ENCODE measurements at places on chromosomes 2 and 18.

DNA sequence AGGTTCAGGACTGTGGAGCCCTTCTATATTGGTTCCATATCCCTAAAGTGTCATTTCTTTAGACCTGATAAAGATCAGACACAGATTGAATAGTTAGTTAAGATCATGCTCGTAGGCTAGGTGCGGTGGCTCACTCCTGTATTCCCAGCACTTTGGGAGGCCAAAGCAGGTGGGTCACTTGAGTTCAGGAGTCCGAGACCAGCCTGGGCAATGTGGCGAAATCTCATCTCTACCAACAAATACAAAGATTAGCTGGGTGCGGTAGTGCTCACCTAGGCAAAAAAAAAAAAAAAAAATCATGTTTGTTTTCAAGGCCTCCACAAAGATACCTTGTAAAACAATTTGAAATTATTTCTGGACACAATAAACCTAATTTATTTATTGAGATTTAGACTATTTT, 4.6 kb upstream of the ANKAR start:
- no peak for DNase-seq

- no peak for DNase-seq
Measured at GRCh38 chr18:79848579-79849327, 51.0 kb downstream of the KCNG2 start.

GRCh38 chr2:104049438-104049837, 804.5 kb upstream of the POU3F3 start:
- no peak for DNase-seq

DNA sequence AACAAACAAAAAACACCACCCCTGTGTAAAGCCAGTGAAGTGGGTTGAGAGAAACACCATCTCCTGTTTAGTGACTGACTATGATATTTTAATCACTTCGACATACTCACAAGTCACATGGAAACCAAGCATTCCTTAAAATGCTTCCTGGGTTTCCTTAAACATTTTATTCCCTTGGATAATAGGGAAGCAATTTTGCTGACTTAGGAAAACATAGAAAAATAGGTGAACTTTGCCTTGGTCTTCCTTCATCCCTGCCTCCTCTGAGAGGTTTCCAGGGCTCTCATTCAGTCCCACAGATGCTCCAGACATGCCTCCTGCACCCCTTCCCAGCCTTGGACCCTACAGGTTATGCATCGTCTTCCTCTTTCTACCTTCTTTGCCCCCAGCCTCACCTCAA, 122.6 kb upstream of the SERPINE2 start:
- DNase-seq = no peak

DNA sequence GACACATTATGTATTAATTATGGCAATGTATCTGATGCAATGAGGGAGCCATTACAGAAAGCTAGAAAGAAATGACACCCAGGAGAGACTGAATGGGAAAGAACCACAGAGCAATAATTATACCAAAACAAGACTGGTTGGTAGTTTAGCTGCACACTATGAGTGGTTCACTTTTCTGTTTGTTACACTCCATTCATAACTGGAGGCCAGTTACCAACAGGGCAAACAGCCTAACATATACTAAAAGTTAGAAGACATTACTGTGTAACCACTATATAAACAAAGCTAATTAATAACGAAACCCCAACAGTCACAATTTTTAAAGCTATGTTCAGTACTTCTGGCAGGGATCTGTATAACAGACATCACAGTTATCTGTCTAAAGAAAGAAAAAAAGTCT, 49.4 kb downstream of the NBAS start:
- no peak for DNase-seq

- no peak for DNase-seq
Measured at GRCh38 chr2:28425464-28425835, 32.8 kb downstream of the FOSL2 start.

DNA sequence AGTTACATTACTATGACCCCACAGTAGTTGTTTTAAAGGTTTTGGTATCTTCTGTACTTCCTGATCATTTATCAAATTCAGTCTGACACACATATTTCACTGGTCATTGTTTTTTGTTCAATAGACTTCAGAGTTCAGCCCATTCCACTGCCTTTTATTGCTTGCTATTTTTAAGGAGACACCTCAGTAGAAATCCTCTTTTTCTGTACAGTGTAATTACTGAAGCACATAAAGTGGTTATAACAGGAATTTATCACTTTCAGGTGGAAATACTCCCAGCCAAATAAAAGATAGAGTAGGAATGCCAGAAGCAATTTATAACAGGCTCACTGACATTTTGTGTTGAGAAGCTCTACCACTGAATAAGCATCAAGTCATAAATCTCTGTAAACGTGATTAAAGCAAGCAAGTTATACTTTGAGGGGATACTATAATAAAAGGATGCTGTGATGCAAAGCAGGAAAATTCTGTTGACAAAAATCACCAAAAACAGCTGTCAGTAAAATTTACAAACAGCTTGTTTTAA, 6.6 kb upstream of the BARD1 start:
- DNase-seq = no peak

GRCh38 chr2:66523990-66524389, 89.1 kb downstream of the MEIS1 start:
- no peak for DNase-seq

- no peak for DNase-seq
Measured at GRCh38 chr18:31275722-31276463, 42.1 kb upstream of the DSG1 start.

DNA sequence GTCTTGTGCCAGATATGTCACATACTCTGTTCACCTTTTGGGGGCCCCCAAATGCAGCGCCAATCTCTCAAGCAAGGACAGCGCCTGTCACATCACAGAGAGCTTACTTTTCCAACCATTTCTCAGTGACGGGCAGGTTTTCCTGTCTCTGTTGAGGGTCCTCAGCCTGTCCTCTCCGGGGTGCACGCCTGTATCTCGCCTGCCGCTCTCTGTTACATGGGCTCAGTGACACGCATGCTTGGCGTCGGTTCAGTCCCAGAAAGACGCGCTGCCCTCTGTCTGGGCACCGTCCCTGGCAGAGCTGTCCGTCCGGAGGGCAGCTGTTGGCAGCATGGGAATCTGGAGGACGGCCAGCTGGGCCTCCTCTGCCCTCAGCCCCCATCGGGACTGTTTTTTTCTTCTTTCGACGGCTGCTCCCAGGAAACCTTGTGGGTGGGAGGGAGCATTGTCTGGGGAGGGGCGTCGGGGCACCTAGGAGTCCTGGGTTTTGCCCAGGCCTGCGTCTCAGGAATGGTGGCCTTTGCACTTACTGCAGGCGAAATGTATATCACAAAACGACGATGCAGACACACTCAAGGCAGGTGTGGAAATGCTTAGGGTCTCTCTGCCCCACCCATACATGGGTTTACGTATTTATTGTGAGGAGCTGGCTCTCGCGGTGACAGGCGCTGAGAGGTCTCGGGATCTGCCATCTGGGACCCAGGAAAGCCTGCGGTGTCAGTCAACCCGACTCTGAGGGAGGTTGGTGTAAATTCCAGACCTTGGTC, 30.9 kb downstream of the RTP5 start:
- no peak for DNase-seq

GRCh38 chr2:70516596-70516995, 37.0 kb downstream of the TGFA start:
- no peak for DNase-seq

DNA sequence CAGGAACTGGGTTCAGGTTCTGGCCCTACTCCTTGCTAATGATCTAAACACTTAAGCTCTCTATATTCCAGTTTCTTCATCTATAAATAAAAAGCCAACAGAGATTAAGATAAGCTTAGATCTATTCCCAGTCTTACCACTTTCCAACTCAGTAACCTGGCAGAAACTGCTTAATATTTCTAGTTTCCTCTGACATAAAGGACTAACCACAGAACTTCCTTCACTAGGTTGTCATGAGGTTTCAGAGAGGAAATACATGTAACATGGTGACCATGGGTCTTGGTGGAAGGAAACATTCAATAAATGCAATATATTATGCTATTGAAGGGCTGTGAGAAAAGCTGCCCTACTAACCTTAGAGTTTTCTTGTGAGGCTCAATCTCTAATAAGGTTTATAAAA, 114.4 kb upstream of the PDE1A start:
- DNase-seq = no peak

DNA sequence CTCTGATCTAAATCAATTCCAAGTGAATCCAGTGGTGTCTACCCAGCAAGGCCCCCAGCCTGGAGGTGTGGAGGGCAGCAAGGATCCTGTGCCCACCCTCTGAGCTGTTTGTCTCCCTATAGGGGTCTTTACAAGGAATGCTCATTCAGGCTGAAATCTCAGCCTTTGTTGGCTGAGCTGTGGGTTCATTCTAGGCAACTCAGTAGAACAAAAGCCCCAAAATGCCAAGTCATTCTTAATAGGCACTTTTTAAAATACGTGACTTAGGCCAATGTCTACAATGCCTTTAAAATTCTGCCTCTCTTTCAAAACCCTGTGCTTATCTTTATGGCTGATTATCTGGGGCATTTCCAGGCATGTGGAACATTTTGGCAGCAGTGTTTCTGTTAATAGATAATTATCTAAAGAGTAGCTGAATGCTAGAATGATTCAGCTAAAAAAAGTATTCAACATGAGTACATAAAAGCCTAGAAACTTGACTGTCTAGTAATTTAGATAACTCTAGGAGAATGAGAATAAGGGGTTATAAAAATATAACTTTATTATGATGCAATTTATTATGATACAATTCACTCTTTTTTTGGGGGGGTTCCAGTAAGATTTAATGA, 7.4 kb downstream of the UGT1A6 start:
- no peak for DNase-seq

DNA sequence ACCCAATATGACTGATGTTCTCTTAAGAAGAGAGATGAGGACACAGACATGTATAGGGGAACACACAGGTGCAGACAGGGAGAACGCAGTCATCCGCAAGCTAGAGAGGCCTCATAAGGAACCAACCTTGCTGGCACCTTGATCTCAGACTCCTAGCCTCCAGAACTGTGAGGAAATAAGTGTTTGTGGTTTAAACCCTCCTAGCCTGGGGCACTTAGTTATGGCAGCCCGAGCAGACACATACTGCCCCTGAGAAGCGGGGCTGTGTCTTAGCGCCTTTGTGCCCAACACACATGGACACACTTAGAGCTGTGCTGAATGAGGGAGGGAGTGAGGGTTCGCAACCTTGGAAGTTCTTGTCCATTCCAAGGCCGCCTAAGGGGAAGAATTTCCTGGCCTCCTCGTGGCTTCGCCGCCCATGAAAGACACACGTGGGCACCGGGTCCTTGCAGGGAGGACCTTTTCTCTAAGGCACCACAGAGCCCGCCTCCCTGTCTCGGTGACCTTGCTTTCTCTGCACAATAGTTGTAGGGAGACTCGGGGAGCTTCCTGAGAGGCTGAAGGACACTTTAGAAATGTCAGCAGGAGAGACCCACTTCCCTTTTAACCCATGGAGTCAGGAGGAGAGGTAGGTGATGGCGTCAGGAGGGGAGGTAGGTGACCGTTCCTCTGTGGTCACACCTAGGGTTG, 224.5 kb upstream of the HDAC4 start:
- no peak for DNase-seq

DNA sequence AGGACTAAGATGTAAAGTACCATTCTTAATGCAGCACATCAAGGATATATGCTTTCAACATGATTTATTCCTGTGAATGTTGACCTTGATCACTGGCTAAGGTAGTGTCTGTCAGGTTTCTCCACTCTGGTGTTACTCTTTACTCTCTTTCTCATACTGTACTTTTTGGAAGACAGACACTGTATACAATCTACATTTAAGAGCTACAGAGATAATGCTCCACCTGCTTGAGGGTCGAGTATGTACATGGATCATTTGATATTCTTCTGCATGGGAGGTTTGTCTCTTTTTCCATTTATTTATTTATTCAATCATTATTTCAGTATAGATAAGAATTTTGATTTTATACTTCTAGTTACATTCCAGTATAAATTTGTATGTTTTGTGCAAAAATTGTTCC, 199.5 kb upstream of the RGPD4 start:
- no peak for DNase-seq

DNA sequence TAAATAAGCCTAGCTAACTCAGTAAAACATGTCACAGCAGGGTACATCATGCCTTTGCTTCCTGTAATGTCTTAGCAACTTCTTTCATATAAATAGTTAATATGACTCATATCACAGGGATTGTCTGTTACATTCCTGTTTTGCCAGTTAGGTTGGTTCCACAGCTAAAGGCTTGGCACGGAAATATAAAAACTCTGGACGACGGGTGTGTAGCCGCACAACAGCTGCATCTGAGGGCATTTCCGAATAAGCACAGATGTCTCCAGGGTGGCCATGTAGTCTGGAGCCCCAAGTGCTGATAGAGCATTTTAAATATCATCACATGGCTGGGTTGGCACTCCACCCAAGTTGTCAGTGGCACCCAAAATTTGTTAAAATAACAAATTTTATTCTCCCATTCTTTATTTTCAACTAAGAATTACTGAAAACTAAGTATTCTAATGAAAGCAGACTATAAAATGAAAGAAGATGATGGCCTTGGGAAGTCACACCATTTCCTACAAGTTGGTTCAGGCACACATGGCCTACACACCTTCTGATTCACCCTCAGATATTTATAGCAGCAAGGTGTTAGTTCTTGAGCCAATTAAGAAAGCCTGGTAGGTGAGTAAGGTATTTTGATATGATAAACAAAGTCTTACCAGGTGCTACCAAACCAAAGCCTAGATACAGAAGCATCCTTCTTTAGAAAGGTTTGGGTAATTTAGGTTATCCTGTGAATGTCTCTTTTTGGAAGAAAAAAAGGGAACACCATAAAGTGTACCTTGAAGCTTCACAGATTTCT, 61.8 kb upstream of the STK17B start:
- no peak for DNase-seq

- no peak for DNase-seq
Measured at GRCh38 chr2:215410932-215411285, 25.0 kb downstream of the FN1 start.

DNA sequence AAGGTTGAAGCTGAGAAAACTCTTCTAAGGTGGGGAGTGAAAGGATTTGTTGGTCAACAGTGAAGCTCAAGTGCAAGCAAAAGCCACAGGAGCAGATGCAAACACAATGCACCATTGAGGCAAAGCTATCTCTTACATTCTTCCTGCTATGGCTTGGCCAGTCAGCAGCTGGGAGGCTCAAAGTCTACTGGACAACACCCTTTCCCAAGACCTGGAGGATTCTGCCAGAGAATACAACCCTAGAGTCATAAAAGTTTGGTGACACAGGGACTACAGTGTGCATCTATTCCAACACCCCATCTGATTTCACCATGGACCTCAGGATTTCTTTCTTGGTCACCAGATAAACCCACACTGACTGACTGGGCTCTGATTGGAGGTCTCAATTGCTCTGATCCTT, 342.0 kb downstream of the HRH4 start:
- DNase-seq = no peak

DNA sequence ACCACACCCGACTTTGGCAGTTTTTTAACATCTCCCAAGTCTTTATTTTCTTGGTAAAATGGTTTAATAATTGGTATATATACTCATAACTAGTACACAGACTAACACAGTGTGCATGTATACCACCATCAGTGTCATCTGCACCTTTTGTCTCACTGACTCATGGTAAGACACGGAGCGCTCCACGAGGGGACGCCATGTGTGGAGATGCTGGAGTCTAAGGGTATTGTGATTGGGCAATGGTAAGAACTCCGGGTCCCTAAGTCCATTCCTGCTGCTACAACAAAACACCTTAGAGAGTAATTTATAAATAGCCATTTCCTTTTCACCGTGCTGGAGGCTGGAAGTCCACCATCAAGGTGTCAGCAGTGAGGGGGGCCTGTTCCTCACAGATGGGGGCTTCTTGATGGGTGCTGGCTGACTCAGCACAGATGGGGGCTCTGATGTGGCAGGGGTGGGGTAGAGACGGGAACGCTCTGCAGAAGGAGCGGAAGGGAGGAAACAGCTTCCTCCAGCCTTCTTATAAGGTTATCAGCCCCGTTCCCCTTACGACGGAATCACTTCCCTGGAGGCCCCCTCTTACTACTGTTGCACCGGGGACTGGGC, 42.0 kb upstream of the EDAR start:
- no peak for DNase-seq

All from NCI-H2171 treated with DMSO at 0.1 percent for 48 hours (cell line).